Posterior vena cava (tissue), 2 donors: ENCODE measurements at places on chromosomes 6 and 20. TPM values are rescaled to one million over a fixed set of nuclear protein-coding genes. Genes with fewer than 3 reads are reported as not detected.

LY6G6F gene
- not detected for total RNA-seq

SMLR1 gene
- not detected for total RNA-seq

C6orf15 gene
- total RNA-seq = not detected

NFKBIL1 gene
- total RNA-seq = 12.0 TPM

CPXM1 gene
- 36.6 TPM for total RNA-seq

CGAS gene
- total RNA-seq = 6.2 TPM

MICA gene
- 20.5 TPM for total RNA-seq

SLC52A3 gene
- 3.6 TPM for total RNA-seq

SASH1 gene
- total RNA-seq = 99.4 TPM
